NCI-H1092 treated with DMSO at 0.1 percent for 48 hours (cell line): ENCODE measurements at places on chromosomes 1 and 21.

DNA sequence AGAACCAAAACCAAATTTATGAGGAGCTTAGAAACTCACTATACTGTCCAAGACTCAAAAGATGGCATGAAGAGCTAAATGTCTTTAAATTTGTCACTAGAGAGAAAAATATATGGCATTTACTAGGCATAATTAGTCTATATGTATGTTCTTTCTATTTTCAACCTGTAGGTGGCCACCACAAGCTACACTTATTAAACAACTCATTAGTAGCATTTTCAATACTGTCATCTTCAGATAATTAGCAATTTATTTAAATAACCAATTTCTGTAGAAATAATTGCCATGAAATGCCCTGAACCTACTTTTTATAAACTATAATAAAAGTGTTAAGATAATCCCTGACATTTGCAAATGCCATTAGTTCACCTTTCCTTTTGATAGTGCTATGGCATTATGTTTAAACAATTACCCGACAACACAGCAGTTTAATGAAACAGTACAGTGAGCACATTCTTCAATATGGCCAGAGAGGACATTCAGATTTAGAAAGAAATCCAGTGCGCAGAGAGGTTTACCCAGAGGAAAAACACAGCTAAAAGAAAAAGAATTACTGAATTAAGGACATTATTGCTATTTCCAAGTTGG is 522.5 kb downstream of the PTBP2 start:
- DNase-seq: no peak

DNA sequence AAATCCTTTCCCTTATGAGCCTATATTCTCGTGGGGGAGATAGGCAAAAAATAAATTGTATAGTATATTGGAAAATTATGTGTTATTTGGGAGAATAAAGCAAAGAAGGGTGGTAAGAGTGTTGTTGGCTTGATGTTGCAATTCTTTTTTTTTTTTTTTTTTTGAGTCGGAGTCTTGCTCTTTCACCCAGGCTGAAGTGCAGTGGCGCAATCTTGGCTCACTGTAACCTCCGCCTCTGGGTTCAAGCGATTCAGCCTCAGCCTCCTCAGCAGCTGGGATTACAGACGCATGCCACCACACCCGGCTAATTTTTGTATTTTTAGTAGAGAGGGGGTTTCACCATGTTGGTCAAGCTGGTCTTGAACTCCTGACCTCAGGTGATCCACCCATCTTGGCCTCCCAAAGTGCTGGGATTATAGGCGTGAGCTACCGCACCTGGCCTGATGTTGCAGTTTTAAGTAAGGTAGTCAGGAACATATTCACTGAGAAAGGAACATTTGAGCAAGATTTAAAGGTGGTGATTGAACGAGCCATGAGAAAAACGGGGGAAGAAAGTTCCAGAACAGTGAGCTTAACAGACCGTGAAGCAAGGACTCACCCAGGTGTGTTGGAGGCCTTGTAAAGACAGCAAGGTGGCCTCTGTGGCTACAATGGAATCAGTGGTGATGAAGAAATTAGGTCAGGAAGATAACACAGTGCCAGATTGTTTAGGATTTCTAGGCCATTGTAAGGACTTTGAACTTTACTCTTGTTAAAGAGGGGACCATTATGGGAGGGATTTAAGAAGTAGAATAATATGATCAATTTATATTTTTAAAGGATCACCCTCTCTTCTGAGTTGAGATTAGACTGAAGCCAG is 45.8 kb downstream of the RPRD2 start:
- no peak for DNase-seq

GRCh38 chr21:31284797-31285397 is 59.2 kb downstream of the TIAM1 start:
- no peak for DNase-seq

GRCh38 chr1:181166377-181167196 is 78.1 kb downstream of the IER5 start:
- DNase-seq: peak; percentile 90

DNA sequence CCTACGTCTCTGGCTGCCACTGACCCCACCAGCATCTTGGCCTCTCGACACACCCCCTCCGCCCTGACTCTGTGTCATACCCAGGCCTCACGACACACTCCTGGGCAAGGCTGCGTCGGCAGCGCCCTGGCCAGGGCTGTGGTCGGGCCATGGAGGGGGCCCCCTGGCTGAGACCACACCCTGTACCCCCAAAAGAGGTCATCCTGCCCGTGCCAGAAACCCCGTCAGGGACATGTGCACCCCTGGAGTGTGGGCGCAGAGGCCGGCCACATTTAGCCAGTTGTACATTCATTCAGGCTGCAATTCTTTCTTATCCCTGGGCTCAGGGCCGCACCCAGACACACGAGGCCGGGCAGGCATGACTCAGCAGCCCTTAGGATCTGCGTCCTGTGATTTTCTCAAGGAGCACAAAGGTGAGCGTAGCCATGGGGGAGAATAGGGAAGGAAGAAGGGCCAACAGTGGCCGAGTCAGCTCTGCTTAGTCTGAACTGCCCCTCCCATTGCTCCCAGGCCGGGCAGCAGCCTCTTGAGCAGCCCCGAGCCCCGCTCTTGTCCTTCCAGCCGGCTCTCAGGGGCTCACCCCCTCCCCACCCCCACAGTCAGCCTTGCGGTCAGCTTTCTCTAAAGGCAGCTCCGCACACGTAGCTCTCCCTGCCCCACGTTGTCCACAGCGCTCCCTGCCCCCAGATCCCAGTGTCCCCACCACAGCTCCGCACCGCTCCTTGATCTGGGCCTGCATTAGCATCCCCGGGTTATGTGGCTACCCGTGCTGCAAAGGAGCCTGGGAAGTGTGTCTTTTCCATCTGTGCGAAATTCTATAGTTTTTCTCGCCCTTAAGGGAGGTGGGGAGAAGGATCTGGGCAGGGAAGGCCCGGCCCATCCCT is 7.9 kb downstream of the CSTB start:
- no peak for DNase-seq

DNA sequence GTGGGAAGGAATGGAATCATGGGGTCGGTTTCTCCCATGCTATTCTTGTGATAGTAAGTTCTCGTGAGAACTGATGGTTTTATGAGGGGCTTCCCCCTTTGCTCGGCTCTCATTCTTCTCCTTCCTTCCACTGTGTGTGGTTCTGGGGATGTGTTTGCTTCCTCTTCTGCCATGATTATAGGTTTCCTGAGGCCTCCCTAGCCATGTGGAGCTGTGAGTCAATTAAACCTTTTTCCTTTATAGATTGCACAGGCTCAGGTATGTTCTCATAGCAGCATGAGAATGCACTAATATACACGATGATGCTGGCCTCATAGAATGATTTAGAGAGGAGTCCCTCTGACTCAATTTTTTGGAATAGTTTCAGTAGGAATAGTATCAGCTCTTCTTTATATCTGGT is 195.4 kb upstream of the IVNS1ABP start:
- DNase-seq: no peak

DNA sequence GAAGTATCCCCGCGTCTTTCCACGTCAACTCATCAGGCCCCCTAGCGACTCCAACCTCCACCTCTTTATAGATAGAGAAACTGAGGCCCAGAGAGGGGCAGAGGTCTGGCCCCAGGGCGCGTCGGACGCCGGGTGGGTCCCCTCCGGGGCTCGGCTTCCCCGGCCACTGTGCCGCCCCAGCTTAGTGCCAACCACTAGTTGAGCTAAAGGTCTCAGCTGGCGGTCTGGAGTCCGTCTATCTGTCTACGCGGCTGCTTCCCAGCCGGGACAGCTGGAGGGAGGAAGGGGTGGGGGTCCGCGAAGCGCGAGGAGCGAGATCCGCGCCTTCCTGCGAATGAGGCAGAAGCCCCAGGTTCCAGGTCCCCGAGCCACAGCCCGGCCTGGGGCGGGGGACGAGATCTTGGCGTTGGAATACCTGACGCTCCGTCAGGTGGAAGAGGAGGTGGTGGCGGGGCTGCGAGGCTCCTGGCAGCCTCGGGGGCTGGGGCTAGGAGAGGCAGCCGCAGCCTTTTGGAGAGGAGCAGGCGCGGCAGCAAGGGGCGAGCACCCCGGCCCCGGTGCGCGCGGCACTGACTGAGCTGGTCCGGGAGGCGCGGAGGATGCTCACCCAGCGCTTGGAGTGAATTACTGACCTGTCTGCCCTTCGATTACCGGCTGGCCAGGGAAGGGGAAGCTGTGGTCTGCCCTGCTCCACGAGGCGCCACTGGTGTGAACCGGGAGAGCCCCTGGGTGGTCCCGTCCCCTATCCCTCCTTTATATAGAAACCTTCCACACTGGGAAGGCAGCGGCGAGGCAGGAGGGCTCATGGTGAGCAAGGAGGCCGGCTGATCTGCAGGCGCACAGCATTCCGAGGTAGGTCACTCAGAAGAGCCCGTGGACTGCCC is 937 bp downstream of the PODN start:
- DNase-seq: no peak

- DNase-seq: no peak
Observed at GRCh38 chr1:44790968-44791801, 3.2 kb upstream of the BEST4 start.

DNA sequence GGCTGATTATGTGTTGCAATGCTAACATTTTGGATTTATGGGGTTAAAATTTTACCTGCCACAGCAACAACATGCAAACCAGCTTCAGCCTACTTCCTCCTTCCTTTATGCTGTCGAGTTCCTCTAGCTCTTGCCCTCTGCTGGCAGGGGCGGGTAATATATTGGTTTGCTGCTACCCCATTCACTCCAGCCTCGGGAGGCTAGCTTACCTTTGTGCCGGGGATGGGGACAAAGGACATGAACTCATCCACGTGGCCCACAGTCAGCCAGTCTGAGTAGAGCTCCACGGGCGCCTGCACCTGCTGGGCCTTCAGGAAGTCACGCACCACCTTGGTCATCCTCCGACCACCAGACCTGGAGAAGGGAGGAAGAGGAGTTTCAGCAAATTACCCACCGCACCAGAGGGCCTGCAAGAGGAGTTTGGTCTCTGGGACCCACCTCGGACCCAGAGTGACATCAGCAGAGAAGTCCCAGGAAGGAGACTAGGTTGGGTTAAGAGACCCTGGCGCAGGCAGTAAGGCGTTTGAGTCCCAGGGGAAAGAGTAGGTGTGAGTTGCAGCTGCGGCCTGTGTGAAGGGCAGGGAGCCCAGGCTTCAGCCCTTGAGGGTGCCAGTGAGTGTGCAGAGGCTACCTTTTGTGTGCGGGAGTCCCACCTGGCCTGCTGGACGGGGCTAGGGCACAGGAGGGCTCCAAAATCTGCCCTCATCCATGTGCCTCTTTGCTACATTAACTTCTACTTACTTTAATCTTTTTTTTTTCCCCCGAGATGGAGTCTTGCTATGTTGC is 21.8 kb upstream of the SDHB start:
- DNase-seq: no peak

- no peak for DNase-seq
Observed at GRCh38 chr1:183901748-183902330, 96.9 kb downstream of the RGL1 start.

DNA sequence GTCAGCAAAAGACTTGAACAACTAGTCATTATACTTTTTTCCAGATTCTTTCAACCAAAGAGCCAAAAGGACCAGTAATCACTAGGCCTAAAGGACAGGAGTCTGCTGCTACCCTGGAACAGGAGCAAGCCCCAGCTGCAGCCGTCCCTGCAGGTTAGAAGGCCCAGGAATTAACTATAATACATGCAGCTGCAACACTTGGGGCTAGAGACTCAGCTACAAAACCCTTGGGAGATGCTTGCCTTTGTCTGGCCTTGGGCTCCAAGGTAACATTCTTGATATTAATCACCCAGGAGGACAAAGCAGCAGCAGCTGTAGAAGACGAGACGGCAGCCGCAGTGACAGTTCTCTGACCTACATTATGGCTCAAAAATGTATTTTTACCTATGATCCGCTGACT is 841.2 kb upstream of the ADGRL4 start:
- no peak for DNase-seq

DNA sequence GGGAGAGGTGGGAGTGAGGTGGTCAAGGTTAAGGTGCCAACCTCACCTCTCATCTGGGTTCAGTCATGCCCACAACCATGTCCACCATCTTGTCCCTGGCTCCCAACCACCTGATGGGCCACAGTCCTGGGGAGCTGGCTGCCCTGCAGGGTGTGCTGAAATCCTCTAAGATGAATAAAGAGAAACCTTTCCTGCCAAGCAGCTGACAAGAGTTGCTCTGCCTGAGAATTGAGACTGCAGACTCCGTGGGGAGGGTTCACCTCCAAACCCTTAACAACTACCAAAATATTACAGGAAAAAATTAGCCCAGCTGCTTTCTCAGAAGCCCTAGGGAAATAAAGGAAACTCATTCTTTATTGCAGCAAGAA is 15.2 kb upstream of the FGR start:
- DNase-seq: no peak

DNA sequence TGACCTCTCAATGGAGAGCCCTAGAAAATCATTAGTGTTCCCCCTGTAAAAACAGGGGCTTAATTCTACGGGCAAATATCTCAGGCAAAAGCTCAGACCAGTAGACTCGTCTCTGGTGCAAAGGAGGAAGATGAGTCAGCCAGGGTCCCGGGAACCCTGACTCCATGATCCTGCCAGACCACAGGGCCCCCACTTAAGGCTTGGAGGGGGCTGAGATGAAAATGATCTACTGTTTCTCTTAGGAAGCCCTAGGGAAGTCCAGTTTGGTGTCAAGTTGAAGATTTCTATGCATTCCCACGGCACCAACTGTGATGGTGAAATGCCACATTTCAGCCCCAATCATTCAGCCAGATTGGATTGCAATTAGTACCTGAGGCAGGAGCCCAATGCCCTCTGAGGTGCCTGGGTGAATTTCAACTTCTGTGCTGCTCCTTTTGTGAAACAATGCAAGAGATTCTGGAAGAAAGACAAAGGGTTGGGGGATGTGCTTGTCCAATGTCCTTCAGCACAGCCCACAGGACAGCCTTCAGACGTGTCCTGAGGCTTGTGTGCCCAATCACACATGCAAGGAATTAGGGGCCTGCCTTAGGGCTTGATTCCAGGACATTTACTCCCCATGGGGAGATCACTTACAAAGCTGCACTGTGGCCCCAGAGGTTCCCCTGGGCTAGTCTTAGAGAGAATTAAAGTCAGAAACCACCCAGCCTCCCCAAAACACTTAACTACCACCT is 18.1 kb downstream of the NAV1 start:
- no peak for DNase-seq

DNA sequence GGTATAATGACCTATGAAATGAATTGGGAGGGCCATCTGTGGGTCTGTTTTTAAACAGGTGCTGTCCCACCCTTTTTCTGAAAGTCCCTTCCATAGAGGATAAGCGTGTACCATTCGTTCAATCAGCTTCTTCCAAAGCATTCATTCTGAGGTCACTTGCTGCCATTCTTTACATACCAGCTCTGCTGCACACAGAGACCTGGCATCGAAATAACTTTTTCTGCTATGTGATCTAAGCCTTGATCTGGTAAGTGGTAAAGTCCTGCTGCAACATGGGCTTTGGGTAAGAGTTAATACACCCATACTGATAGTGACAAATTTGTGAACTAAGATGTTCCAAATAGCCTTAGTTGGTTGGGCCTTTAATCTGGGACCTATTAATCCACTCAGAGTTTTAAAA is 38.9 kb downstream of the DR1 start:
- no peak for DNase-seq
